ENCODE measurements at places on chromosomes 6 and 20. TPM values are rescaled to one million over a fixed set of nuclear protein-coding genes. Genes with fewer than 3 reads are reported as not detected.

The HLA-G gene
- total RNA-seq = not detected

The APOM gene
- 0.54 TPM for total RNA-seq

The PAK5 gene
- total RNA-seq = not detected

The FAM209B gene
- total RNA-seq = not detected

The TP53TG5 gene
- not detected for total RNA-seq

The STMND1 gene
- total RNA-seq = not detected

The ACTL10 gene
- total RNA-seq = 0.95 TPM

The WFDC10B gene
- not detected for total RNA-seq

The RNF39 gene
- under 0.01 TPM for total RNA-seq

The CST2 gene
- total RNA-seq = not detected

The PRSS16 gene
- 0.09 TPM for total RNA-seq

The SDHAF4 gene
- total RNA-seq = 5.2 TPM

The MOXD1 gene
- total RNA-seq = 0.22 TPM

The SCAND1 gene
- total RNA-seq = 62.0 TPM

The BEND3 gene
- 3.1 TPM for total RNA-seq

The BACH2 gene
- total RNA-seq = 2.9 TPM

The FILIP1 gene
- 0.98 TPM for total RNA-seq

The NNAT gene
- total RNA-seq = not detected

The CEP162 gene
- 7.0 TPM for total RNA-seq

The HLA-B gene
- 346 TPM for total RNA-seq

The APOBEC2 gene
- total RNA-seq = not detected

The PPDPF gene
- total RNA-seq = 14.0 TPM

The CALHM6 gene
- 4.2 TPM for total RNA-seq

The C6orf132 gene
- total RNA-seq = under 0.01 TPM

The ANKRD66 gene
- total RNA-seq = not detected

The VWA7 gene
- total RNA-seq = 0.09 TPM

The NEURL2 gene
- total RNA-seq = 3.7 TPM

The CST4 gene
- total RNA-seq = not detected

The UNC93A gene
- not detected for total RNA-seq

The C6orf118 gene
- total RNA-seq = not detected

The SIRPB1 gene
- total RNA-seq = 2.8 TPM

The SLC17A4 gene
- not detected for total RNA-seq

The CYP21A2 gene
- total RNA-seq = under 0.01 TPM

The SYTL3 gene
- total RNA-seq = 0.76 TPM

The ID4 gene
- total RNA-seq = 0.76 TPM

The MAP3K7 gene
- 17.9 TPM for total RNA-seq

The LAMA5 gene
- total RNA-seq = 7.9 TPM

The CPNE5 gene
- total RNA-seq = 4.2 TPM

The HEY2 gene
- total RNA-seq = under 0.01 TPM

The SLC22A16 gene
- total RNA-seq = under 0.01 TPM

The CD109 gene
- total RNA-seq = 3.8 TPM

The CENPW gene
- 2.4 TPM for total RNA-seq

The SLC26A8 gene
- total RNA-seq = not detected

The BHLHE23 gene
- not detected for total RNA-seq

The LKAAEAR1 gene
- not detected for total RNA-seq

The VPS16 gene
- 33.8 TPM for total RNA-seq

The SLC24A3 gene
- total RNA-seq = 1.8 TPM

The GNAS-AS1 gene
- total RNA-seq = not detected

The AGPAT4 gene
- total RNA-seq = 12.9 TPM

The CDSN gene
- not detected for total RNA-seq

The PNISR gene
- 57.2 TPM for total RNA-seq

The COL11A2 gene
- total RNA-seq = 0.26 TPM

The DNAH8 gene
- total RNA-seq = under 0.01 TPM

The C6orf15 gene
- not detected for total RNA-seq

The EYS gene
- total RNA-seq = not detected

The KCNQ5 gene
- total RNA-seq = under 0.01 TPM

The SALL4 gene
- 0.09 TPM for total RNA-seq

Data from dermis lymphatic vessel endothelial cell (primary cell).